Stimulated activated CD8-positive, alpha-beta memory T cell treated with anti-CD3 and anti-CD28 coated beads, Interleukin-15, amount 100 ng/mL, for 24 hours (primary cell): ENCODE measurements at places on chromosomes 6 and 20.

- no peak for DNase-seq
Measured at GRCh38 chr20:5364997-5365597, 48.3 kb upstream of the PROKR2 start.

- no peak for DNase-seq
Measured at GRCh38 chr6:134422426-134423231, 104.7 kb upstream of the SGK1 start.

DNA sequence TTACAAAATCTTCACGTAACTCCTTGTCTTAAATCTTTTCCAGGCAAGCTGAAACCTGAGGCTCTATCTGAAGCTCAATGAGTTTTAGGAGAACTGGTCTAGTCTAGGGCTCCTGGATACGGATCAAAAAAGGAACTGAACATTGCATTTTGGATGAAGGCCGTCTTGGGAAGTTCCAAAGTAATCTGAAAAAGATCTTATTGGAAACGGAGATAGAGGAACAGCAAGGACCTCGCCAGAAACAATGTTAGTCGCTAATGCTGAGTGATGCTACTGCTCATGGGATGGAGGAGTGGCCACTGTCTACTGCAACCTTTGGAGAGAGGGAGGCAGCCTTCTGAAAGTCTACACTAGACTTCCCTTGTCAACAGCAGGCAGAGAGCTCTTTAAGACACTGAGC lies 91.4 kb upstream of the ATXN1 start:
- no peak for DNase-seq

- peak; percentile 21 for DNase-seq
Measured at GRCh38 chr6:37819802-37820717, 533 bp downstream of the ZFAND3 start.

- no peak for DNase-seq
Measured at GRCh38 chr6:72559067-72559466, 62.8 kb upstream of the KCNQ5 start.

- no peak for DNase-seq
Measured at GRCh38 chr20:44041001-44041400, 126.3 kb downstream of the TOX2 start.

GRCh38 chr20:35273449-35274171 lies 4.3 kb downstream of the MMP24OS start:
- DNase-seq = no peak

DNA sequence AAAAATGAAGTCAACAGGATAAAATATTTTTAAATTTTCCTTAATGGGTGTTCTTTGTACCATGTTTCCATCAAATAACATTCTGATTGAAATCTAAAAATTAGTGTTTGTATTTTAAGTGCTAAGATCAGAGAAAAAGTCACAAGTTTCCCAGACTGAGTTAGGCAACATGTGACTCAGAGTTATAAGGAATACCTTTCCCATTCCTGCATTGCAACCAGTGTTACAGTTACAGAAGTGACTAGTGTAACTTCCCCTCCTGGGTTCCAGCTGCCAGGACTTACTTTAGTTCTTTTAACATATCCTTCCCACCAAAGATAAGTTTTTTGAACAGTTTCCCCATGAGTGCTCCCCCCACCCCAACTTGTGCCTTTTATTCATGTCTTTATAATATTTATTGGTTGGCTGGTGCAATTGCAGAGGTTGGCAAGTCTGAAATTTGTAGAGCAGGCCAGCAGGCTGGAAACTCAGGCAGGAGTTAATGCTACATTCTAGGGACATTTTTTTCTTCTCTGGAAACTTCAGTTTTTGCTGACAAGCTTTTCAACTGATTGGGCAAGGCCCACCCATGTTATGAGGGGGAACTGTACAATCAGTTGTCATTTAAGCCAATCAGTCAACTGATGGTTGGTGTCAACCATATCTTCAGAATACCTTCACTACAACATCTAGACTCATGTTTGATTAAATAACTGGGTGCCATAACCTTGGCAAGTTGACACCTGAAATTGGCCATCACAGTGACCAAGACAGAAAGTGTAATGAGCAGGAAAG lies 22.9 kb upstream of the ESR1 start:
- no peak for DNase-seq

- DNase-seq = no peak
Measured at GRCh38 chr20:46021361-46022359, 7.4 kb upstream of the SLC12A5 start.

GRCh38 chr20:43300901-43301300 lies 111.2 kb upstream of the PTPRT start:
- no peak for DNase-seq

- no peak for DNase-seq
Measured at GRCh38 chr20:48471759-48472408, 355.9 kb downstream of the PREX1 start.

DNA sequence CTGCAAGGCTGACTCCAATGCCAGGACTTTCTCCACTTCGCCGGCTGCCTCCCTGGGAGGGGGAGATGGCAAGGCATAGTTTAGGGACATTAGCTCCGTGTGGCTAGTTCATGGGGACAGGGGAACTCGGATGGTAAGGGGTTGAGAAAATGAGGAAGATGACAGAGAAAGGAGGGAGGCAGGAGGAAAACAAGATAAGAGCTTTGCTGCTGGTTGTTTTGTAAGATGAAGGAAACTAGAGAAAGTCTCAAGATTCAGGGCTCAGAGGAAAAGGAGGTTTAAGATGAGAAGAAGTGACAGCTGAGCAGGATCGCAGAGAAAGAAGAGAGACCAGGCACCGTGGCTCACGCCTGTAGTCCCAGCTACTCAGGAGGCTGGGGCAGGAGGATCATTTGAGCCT lies 180.9 kb upstream of the RREB1 start:
- no peak for DNase-seq

- no peak for DNase-seq
Measured at GRCh38 chr6:35610830-35611229, 77.9 kb downstream of the FKBP5 start.

DNA sequence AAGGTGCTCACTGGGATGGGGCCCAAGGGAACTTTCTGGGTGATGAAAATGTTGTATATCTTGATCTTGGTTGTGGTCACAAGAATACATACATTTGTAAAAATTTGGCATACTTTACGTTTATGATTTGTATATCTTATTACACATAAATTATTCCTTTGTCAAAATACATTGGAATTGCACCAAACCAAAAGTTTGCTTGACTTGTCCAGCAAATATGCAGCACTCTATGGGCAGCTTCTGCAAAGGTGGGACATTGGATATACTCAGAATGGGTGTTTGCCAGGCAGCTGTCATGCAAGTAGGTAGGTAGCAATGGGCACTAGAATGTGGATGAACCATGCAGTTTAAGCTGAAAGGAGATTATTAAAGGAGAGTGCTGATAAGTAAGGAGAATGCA lies 78.0 kb downstream of the LAMP5 start:
- no peak for DNase-seq

DNA sequence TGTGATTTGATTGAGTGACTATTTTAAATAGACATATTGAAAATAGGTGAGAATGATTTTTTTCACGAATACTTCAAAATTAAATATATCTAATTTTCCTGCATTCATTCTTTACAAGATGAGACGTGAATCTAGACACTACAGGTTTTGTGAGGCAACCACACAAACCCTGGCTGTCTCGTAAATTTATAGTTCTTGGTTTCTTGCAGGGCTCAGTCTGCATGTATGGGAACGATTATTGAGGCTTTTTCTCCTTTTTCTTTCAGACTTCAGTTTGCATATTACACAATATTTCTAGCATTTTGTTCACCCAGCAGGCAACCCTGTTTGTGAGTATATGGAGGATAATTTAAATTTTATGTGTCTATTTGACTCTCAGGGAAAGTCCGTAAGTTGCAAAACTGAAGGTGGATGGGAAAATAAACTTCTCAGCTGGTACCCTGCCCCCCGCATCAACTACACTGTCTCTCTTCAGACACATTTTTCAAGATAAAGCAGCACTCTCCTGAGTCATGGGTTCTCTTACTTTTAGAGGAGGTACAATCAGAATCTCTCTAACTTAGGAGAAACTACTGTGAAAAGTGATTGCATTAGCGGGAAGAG lies 1349.3 kb downstream of the GRIK2 start:
- DNase-seq = no peak

- DNase-seq = no peak
Measured at GRCh38 chr6:33613795-33614168, 7.3 kb upstream of the ITPR3 start.

DNA sequence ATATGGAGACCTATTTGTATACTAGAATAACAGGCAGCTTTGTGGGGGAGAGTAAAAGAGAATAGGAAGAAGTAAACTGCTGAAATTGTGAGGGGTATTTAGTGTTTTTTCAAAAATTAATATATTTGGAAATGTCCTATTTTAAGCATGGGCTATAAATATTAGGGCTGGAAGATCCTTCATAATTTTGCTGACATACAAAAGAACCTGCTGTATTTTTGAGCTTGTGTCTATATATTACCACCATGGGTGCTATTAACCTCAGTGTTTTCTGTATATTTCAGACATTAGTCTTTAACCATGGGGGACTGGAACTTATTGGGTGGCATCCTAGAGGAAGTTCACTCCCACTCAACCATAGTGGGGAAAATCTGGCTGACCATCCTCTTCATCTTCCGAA lies at the start of gene GJA10:
Gene GJA10, plus strand, starts transcription at position 301 of the 400 bp plus-strand sequence. Its CDS starts 0 bp downstream, at position 301.
- DNase-seq = no peak

GRCh38 chr20:17875106-17875980 lies 93.3 kb downstream of the SNX5 start:
- no peak for DNase-seq

DNA sequence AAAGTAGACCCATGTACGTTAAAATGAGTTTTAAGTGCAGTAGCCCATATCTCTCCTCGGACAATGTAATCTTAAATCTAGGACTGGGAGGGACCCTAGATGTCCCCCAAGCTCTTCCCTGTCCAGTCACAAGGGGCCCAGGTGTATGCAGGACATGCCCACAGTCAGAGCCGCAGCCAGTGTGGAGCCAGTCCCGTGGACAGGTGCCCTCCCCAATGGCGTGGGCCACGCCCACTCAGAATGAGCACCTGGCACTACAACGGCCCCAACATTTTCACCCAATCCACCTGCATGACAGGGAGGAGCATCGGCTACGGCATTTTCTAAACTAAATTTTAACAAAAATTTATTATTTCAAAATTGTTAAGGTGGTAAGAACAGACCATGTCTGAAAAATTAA lies 53.2 kb downstream of the WDR27 start:
- DNase-seq = no peak

DNA sequence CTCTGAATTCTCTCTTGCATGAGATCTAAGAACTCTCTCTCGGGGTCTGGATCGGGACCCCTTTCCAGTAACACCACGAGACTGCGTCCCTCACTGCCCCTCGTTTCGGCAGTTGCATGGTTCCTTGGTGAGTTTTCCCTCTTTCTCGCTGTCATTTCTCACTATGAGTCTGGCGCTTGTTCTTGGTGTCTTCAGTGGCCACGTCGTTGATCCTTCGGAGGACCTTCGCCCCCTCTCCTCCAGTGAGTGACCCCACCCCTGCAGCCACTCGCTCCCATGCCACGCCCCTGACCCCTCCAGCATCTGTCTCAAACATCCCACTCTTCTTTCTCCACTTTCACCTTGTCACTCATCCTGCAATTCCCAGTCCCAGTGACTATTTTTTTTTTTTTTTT lies 23.0 kb downstream of the SYNJ2 start:
- DNase-seq = no peak

DNA sequence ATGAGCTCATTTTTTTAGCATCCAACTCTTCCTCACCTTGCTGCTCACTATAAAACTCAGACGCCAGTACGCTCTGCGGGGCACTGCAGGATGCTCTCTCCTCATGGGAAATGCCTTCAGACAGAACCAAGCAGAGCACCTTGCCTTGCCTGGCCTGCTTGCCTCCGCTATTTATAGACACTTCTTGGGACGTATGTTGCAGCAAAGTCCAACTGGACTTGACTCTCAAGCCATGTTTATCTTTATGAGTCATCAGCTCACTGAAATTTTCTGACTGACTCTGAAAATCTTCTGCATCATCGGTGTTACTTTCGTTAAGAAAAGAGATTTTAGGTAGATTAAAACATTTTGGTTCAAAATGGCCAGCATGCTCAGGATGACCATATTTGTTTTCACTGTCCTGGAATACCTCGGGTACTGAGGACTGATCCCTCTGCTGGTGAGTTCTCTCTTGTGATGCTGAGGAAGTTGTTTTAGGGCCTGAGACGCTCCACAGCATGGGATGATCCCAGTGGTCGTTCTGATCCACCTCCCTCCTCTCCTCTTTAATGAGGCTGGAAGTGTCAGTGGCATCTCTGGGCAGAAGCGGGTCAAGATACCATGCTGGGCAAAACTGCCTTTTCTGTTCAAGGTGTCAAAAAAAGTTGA lies 204.5 kb downstream of the KIF16B start:
- no peak for DNase-seq

DNA sequence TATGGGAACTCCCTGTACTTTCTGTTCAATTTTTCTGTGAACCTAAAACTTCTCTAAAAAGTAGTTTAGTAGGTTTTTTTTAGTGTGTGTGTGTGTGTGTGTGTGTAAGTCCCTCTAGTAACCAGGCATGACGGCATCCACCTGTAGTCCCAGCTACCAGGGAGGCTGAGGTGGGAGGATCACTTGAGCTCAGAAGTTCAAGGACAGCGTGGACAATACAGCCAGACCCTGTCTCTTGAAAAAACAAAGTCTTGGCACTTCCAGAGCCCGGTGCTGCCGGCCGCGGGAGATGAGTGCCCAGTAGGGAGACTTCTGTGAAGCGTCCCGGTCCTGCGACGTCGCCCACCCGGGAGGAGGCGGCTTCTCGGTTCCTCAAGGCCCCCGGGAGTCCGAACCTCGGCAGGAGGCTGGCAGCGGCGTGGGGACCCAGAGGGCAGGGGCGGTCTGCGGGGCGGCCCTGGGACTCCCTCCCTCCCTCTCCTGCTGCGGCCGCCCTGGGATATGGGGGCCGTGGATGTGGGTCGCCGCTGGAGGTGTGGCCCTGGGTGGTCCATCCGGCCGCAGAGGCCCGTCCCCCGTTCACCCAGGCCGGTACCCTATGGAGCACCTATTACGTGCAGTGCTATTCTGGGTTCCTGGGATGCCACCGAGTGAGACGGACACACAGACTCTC lies 78.0 kb upstream of the SIRPG start:
- no peak for DNase-seq

GRCh38 chr6:168420084-168420483 lies 20.9 kb upstream of the SMOC2 start:
- no peak for DNase-seq

DNA sequence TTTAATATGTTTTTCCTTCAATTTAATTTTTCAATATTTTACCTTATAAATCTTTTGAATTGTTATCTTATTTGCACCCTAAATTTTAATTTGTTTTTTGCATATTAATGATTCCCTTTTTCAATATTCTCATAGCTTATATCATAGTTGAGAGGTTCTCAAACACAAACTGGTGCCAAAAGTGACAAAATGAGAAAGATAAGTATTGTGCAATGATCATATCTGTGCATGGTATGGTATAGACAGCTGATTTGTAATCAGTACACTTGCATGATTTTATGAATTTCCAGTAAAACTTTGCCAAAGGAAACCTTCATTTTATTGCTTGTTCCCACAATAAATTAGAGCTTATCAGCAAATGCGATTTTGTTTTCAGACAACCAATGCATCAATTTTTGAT lies 161.0 kb upstream of the HDAC2 start:
- DNase-seq = no peak

GRCh38 chr6:30511169-30511546 lies 21.8 kb downstream of the HLA-E start:
- DNase-seq = no peak

- DNase-seq = no peak
Measured at GRCh38 chr6:162638931-162639574, 88.5 kb downstream of the PRKN start.
